Astrocyte of the cerebellum (primary cell): ENCODE measurements at places on chromosomes 4 and X.

GRCh38 chr4:152146244-152146643, 385.4 kb upstream of the GATB start:
- no peak for DNase-seq

DNA sequence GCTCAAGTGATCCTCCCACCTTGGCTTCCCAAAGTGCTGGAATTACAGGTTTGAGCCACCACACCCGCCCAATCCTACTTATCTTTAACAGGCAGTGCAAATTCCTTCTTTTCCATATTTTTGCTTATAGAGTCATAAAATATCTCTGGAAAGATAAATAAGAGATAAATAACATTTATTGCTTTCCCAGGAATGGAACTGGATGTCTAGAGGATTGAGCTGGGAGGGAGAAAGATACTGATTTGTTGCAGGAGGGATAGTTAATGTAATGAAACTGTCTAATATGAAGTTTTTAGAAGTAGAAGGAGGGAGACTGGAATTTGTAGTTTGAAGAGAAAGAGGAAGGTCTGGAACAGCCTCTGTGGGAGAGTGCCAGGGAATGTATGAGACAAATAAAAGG, 20.2 kb downstream of the ITGB1BP2 start:
- DNase-seq: no peak

- DNase-seq: no peak
These were observed 39.3 kb downstream of the EVC start for GRCh38 chr4:5750052-5750945.

GRCh38 chrX:119648421-119648775, 42.2 kb upstream of the NKRF start:
- no peak for DNase-seq

GRCh38 chrX:23844502-23845138, 61.6 kb downstream of the SAT1 start:
- no peak for DNase-seq

DNA sequence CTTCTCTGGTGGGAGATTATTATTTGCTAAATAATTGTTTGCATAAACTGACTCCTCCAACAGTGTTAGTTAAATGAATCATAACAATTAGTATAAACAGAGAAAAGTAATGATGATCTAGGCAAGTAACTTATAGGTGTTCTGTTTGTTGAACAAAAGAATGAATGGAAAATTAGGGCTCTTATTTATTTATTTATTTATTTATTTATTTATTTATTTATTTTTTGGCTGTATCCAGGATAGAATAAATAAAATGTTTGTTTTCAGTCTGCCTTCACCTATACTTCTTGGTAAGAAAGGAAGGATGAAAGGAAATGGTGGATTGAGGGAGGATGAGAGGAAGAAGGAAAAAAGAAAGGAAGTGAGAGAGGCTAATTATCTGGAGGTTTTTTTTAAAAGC, 561.6 kb upstream of the MAGEB2 start:
- DNase-seq: no peak

DNA sequence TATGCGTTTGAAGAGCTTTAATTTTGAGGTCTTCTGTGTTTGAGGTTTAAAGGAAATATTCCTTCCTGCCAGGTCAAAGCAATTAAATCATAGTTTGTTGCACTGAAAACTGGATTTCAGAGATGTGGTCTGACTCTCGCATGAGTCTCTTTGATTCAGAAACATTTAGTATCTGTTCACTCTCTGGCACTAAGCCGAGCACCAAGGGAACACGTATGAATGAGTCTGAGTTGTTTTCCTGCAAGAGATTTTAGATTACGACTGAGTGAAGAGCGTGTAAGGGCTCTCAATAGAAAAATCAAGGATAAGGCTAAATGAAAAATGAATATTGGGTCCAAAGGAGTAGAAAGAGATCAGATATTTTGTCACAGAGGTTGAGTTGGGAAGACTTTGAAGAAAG, 875.4 kb upstream of the PRKX start:
- DNase-seq: no peak

DNA sequence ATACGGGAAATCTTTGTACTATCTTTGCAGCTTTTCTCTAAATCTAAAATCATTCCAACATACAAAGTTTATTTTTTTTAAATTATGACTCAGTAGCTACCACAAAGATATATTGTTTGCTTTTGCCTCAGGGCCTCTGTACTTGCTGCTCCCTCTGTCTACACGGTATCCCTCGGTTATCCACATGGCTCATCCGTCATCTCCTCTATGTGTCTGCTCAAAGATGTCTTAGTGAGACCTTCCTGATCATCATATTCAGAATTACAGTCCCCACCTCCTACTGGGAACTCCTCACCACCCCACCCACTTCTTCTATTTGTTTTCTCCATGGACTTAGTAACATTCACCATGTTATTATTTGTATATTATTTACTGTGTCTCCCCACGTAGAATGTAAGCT, 107.8 kb downstream of the PARM1 start:
- no peak for DNase-seq

DNA sequence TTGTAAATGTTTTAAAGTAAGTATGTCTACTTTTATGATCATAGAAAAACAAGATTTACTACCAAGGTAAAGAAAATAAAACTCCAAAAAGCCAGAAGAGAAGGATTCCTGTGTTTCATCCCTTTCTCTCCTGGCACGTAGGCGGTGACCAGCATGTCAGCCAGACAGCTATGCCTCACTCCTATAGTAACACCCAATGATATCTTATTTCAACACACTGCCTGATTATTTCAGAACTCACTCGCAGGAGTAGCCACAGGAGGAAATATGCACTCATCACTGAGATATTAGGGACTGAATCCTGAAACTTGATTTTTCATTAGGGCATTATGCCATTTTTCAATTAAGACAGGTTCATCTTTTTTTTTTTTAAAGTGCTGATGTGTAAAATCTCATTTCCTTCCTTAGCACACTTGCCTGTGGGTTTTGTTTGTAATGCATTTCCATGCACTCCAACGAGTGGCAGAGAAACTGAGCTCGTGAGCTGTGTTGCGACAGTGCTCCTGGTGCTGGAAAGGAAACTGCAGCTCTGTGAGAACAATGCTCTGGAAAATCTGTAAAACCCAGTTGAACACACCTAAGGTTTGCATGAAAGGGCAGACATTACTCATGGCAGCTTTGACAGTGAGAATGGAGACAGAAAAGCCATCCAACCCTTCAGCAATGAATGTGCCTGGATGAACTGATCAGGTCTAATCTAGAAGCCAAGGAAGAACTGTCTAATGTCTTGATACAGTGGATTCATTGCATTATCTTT, 18.2 kb downstream of the RAI2 start:
- DNase-seq: no peak

- no peak for DNase-seq
These were observed 252.3 kb downstream of the PDHA2 start for GRCh38 chr4:96092151-96092705.

GRCh38 chr4:54390670-54391069, 161.6 kb downstream of the PDGFRA start:
- no peak for DNase-seq

- no peak for DNase-seq
These were observed 37.0 kb downstream of the NAT8L start for GRCh38 chr4:2096073-2096609.

- DNase-seq: peak; percentile 4
These were observed 103.1 kb downstream of the PHEX start for GRCh38 chrX:22135171-22135711.

DNA sequence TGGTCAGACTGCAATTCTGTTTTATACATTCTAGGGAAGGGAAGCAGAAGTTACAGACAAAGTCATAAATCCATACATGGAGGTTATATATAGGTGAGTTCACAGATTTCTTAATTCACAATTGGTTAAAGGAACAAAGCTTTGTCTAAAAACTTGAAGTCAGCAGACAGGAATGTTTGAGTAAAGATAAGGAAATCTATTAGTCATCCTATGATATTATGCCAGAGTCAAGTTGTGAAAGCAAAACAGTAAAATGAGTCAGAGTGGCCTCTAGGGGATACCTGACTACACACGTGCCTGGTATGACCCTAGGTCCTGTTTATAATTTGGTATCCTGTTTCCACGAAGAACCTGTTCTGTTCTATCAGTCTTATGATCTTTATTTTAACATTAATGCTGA, 31.5 kb downstream of the ACTRT1 start:
- DNase-seq: peak; percentile 32

GRCh38 chrX:45353456-45353855, 152.8 kb upstream of the DIPK2B start:
- peak; percentile 15 for DNase-seq

GRCh38 chr4:162046135-162046534, 117.7 kb downstream of the FSTL5 start:
- no peak for DNase-seq

- DNase-seq: no peak
These were observed 2.6 kb upstream of the VSIG4 start for GRCh38 chrX:66042307-66043077.

DNA sequence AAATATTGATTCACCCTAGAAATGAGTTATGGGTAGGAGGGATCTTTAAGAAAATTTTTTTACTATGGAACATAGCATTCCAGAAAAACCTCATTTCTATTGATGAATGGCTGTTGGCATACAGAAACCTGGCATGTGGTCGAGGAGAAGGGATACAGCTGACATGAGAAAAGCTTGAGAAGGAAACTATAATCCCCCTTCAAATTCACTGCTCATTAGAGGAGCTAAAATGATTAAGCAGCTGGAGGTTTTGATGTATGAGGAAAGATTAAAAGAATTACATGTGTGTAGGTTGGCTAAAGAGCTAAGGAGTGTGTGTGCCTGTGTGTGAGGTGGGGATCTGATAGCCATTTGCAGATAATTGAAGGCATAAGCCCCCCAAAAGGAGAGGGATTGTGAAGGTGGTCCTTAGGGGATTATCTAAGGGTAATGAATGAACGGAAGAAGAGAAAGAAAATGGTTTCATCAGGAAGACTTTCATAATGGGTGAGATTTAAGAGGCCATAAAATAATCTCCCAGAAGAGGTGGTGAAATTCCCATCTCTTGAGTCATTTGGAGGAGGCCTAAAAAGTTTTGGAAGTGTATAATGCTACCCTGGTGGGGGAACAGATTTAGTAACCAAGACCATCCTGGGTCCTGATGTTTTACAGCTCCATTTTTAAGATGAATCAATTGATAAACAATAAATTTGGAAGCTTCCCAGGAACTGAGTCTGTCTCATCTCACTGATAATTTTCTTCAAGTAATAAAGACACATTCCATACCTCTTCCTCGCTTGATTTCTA, 272.0 kb upstream of the HAND2 start:
- no peak for DNase-seq

DNA sequence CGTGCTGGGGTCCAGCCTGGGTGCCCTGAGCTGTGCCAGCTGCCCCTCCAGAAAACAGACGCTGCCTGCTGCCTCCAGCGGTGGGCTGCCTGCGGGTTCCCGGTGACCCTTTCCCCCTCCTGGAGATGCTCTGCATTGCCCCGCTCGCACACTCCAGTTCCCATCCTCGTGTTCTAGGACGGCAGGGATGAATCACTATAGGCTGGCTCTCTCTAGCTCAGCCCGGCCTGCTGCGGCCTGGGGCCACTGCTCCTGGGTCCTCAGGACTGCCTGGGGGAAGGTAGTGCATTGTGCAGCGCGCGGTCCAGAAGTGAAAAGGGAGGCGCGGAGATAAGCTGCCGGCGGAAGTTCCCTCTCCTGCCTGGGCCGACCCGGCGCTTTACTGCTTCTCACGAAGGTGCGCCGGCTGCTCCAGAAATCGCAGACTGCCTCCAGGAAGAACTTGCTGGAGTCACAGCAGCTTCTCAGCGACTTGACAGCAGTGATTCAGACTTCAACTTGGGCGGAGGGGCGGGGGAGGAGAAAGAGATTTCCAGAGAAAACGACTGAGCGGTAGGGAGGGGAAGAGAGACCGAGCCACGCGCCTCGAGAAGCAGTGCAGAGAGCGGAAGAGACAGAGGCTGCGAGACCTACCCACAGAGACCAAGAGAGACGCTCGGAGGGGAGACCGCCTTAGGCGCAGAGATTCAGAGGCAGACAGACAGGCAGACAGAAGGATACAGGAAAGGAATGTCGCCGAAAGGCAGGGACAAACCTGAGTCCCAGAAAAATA, 6.7 kb upstream of the MSX1 start:
- DNase-seq: no peak

GRCh38 chr4:69910016-69910782, 20.7 kb upstream of the CSN1S1 start:
- DNase-seq: no peak

GRCh38 chrX:133495464-133496391, 80.4 kb upstream of the GPC4 start:
- DNase-seq: peak; percentile 80

DNA sequence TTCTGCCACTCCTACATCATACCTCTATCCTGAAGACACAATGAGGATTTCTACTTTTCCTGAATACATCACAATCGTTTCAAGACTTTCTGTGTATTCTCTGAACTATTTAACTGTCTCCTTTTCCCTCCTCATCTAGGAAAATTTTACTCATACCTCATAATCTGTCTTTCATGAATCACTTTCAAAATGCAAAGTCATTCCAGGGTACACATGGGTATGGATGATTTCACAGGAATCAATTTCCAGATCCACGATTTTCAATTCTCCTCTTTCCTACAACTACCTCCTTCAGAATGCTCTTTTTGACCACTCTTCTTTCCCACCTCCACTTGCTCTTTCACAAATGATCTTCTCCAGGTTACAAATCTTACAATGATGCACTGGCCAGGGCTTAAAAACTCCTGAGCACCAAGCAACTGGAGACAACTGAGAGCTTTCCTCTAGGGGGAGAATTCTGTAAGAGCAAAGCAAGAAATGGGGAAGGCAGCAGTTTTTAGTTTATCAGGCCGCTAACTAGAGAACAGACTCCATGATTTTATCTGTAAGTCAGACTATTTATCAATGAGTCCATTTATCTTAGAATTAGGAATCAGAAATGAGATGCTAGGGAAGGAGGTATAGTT, 116.4 kb downstream of the PPP3CA start:
- DNase-seq: no peak

DNA sequence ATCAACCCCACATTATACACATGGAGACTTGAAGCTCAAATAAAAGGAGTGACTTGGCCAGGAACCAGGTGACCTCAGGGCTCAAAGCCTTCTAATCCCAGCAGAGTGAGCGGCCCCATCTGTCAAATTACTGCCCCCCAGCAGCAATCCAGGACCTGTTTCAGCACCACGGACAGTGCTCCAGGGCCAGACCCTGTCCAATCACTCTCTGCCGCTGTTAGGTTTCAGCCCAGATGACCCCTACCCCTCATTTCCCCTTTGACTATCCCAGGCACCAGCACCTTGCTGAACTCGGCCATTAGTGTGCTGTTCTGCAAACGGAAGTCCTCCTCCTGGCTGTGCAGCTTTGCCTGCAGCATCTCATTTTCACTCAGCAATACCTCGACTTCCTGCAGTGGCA, 5.1 kb downstream of the GRIPAP1 start:
- DNase-seq: no peak

DNA sequence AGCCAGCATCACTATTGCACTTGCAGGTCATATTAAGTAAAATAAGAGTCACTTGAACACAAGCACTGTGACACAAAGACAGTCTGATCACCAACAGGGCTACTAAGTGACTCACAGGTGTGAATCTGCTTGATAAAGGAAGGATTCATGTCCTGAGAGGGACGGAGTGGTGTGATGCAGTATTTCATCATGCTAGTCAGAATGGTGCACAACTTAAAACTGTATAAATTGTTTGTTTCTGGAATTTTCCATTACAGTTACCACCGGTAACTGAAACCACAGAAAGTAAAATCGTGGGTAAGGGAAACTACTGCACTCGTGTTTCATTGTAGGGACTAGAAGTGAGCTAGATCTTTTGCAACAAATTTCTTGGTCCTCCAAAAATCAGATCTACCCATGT, 109.7 kb downstream of the ELOVL6 start:
- DNase-seq: no peak
